ENCODE measurements at places on chromosomes 11 and 22.
A peak's percentile ranks its signal among the peaks of the same experiment; 100 is the strongest.

DNA sequence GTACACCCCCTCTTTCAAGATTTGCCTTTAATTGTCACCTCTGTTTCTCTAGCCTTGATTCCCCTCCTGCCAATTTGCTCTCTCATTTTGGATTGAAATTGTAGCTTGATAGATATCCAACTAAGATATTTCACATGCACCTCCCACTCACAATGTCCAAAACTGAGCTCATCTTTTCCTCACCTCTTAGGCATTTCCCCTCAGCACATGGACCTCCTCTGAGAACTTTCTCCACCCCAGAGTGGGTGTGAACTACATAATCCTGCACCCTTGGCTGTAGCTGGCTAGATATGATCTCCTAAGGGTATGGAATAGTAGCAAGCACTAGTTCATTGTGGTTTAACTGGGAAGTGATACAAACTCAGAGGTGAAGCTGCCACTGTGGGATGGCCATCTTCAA lies 91.5 kb upstream of the SESN3 start:
- no peak for DNase-seq

- DNase-seq: no peak
Observed at GRCh38 chr22:26689513-26690301, 32.3 kb downstream of the MIAT start.

DNA sequence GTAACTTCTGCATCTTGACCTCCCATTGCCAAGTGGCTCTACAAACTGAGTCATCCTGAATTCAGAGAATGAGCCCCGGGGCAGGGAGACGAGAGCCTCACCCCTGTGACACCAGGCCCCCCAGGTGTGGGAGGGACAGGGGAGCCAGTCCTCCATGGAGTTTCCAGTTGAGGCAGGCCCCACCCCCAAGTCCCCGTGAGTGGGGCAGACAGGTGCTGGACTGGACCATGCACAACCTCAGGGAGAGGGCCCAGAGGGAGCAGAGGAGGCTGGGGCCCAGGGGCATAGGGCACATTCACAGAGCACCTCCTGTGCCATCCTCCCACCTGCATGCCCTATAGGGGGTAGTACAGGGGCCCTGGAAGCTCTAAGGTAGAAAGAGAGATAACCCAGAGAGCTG lies 180.8 kb downstream of the BRD1 start:
- DNase-seq: no peak

DNA sequence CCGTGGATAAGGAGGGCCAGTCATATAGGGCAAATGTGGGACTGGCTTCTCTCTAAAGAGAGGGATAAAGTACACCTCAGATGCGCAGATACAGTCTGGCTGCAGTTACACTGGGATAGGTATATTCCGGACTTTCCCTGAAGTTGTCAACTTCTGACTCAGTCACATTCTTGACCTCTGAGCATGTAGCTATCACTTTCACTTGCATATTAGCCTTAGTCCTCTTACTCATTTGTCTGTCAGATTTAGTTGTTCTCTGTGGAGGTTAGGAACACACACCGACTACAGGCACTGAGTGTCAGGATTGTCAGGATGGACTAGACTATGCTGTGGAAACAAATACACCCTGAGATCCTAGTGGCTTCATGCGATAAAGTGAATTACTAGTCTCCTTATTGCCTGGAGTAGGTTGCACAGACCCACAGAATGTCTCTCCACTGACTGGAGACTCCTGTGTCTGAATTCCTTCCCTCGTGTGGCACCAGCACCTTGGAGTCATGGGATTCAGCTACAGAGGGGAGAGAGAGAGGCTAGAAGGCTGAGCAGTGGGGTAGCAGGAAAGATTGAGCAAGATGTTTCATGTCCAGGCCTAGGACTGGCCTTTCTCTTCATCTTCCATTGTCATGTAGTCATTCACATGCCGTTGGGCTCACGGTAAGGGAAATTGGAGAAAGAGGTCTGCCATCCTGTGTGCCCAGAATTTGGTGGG lies 654.3 kb downstream of the NTM start:
- DNase-seq: no peak

GRCh38 chr11:62694455-62695167 lies 5.3 kb upstream of the LRRN4CL start:
- DNase-seq: peak; percentile 65

- no peak for DNase-seq
Observed at GRCh38 chr22:49398115-49398514, 429.6 kb downstream of the BRD1 start.

DNA sequence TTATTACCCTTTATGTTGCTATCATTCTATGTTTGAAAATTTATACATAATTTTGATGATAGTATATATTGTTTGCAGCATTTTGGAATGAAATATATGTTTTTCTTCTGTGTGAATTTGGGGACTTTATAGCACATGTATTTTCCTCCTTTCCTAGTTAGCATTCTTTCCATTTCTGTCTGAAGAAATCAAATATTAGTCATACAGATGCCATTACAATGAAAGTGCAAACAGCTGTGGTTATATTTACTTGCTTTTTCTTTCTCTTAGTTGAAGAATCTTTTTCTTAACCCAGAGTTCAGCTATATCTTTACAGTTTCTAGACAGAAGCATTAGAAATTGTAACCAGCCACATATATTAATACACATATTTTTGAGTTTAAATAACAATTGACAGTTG lies 753.1 kb upstream of the ARHGAP42 start:
- DNase-seq: no peak

DNA sequence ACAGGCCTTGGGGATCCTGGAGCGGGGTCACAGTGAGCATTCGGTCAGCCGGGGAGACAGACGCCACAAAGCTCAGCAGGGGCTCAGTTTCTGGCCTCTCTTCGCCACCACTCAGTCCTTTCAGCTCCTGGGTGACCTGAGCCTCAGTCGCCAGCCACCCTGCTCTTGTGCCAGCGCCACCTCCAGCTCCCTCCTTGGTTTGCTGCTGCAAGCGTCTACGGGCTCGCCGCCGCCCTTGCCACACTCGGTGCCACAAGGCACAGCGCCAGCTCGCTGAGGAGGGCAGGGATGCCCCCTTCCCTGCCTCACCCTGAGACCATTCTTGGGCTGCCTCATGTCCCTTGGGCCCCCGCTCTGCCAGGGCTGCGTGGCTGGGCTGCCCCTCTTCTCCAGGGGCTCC lies 1.5 kb upstream of the EEF1G start:
- no peak for DNase-seq

DNA sequence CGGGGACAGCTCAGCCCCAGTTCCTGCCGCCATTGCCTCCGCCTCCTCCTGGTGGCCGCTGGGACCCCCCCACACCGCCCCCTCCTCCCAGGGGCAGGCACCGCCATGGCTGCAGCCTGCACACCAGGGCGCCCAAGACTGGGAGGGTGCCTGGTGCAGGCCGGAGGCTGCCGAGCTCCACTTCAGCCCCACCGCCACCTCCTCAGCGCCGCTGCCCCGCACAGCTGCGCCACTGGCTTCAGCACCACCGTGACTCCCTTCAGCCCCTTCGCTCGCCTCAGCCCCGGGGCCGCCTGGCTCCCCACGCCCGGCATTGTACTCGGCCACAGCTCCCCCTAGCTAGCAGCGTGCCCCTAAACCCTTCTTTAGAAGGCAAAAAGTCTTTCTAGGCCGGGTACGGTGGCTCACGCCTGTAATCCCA lies 131.1 kb downstream of the CRYBB2 start:
- DNase-seq: no peak

DNA sequence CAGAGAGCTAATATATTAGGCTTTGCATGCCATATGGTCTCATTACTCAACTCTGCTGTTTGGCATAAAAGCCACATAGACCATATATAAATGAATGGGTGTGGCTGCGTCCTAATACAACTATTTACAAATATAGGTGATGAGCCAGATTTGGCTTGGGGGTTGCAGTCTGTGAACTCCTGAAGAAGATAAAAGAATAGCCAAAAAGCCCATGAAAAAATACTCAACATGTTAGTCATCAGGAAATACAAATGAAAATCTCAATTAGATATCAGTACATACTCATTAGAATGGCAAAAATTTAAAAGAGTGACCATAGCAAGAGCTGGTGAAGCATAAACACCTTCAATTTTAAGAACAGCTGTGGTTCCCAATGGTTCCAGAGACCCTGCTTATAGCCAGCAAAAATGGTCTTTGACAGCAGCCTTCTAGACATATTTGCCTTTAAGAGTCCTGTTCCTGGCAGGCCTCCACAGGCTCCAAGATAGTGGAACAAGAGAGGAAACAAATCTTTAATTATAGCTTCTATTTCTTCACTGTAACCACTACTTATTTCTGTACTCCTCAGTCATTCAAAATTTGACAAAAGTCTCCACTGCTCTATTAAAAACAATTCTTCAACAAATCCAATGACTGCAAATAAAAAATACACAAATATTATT lies 16.1 kb downstream of the C2CD3 start:
- DNase-seq: no peak

DNA sequence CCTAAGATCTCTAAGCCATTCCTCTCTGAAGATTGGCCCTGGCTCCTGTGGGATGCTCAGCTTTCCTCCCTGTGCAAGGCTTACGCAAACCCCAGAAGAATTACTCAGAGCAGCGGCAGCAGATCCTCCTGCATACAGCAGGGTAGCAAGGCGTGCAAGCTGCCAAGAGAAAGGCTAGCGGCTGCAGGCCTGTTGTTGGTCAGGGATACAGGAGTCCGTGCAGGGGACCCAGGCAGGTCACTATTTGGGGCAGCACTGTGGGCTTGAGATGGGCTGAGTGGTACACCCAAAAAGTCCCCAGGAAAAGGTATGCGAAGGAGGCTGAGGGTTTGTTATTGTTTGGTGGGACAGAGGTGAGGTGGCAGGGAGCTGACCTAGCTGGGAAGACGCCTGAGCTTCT lies 1.5 kb downstream of the GLB1L2 start:
- DNase-seq: no peak

- DNase-seq: no peak
Observed at GRCh38 chr11:134543241-134543640, 131.2 kb upstream of the B3GAT1 start.

DNA sequence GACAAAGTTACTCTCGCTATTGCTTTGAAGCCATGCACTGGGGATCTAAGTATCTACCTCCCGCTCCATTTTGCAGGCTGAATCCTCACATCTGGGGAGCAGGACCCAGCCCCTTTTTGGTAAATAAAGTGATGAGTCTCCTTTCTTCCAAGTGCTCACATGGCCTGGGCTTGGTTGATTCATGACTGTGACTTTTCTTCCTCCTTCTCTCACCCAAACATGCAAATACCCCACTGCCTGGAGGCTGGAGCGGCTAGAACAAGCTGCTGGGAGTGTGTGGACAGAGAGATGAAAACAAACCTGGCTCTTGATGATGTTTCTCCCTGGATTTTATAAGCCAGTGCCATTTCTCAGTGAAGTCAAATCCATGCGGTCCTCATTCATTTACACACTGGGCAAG lies 72.7 kb downstream of the TRIM29 start:
- DNase-seq: no peak

GRCh38 chr11:554428-555226 lies 5.9 kb downstream of the LMNTD2 start:
- peak; percentile 69 for DNase-seq

GRCh38 chr11:74468936-74469335 lies 1.6 kb upstream of the KCNE3 start:
- no peak for DNase-seq

GRCh38 chr11:4025967-4026324 lies 68.7 kb upstream of the RRM1 start:
- DNase-seq: no peak

GRCh38 chr11:102367364-102367763 lies 20.4 kb downstream of the BIRC2 start:
- no peak for DNase-seq

Measured in stimulated activated CD4-positive, alpha-beta T cell treated with anti-CD3 and anti-CD28 coated beads, Interleukin-4, amount 100 ng/mL, for 48 hours (primary cell).